Jurkat, Clone E6-1 (cell line): ENCODE measurements at places on chromosomes 16 and 17.

GRCh38 chr17:78842881-78843565 lies 2.4 kb upstream of the USP36 start:
- DNase-seq: peak; percentile 81

DNA sequence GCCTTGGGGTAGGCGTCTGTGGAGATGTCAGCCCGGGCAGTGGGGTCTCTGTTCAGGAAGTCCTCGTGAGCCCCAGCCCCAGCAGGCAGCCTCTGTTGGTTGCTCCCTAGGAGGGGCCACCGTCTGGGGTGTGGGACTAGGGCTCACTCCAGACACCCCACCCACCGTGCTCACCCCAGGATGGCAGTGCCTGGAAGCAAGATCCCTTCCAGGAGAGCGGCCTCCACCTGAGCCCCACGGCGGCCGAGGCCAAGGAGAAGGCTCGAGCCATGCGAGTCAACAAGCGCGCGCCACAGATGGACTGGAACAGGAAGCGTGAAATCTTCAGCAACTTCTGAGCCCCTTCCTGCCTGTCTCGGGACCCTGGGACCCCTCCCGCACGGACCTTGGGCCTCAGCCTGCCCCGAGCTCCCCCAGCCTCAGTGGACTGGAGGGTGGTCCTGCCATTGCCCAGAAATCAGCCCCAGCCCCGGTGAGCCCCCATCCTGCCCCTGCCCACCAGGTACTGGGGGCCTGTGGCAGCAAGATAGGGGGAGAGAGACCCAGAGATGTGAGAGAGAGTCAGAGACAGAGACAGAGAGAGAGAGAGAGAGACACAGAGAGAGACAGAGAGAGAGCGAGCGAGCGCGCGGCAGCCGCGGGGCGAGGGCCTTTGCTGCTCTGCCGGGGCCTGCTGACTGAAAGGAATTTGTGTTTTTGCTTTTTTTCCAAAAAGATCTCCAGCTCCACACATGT lies 9.8 kb downstream of the NTHL1 start:
- DNase-seq: no peak

GRCh38 chr16:79580453-79581191 lies 19.9 kb downstream of the MAF start:
- DNase-seq: no peak

DNA sequence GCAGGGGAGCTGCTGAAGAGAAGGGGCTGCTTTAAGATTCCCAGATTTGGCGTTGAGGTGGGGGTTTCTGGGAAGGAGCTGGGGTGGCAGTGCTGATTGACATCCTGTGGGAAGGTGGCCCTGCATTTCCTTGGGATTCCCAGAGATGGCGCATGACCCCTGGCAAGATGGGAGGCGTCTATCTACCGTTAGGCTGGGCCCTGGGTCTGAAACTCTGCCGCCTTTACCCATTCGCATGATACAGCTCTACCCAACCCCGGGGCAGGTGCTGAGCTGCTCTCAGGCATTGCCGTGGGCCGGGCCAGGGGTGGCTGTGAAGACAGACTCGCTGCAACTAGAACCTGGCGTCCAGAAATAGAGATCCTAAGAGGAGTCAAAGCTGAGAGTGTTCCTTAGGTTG lies 9.9 kb upstream of the MVD start:
- no peak for DNase-seq

DNA sequence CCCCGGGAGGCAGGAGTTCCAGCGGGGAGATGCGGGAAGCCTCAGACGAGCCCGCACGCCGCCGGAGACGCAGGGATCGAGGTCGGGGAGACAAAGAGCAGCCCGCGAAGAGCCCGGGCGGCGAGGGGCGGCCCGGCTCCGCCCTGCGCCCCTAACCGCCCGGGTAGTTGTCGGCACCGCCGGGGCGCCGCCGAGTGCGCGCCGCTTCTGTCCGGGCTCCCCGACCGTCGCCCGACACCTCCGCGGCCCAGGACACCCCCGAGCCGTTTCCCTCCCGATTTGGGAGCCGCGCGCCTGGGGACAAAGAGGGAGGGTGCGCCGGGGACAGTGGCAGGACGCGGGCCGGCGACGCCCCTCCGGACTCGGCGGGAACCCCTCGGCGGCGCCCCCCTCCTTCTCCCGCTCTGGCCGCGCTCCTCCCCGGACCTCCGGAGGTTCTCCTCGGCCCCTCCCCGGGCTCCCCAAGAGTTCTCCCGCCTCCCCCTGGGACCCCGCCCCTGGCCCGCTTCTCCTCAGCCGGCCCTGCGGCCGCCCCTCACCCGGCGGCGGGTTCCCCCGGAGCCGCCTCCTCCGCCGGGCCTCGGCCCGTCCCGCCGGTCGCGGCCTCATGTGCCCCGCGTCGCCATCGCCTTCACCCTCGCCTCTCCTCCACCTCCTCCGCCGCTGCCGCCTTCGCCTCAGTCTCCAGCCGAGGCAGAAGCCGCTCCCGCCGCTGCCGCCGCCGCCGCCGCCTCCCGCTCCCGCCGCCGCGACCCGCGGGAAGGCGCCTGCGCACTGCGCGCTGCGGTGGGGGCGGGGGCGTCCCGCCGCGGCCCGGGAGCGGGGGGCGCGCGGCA lies at the start of gene GJC1:
TSS of gene GJC1 (minus strand) at position 765 of the 836 bp plus-strand sequence. CDS start 24,470 bp downstream, outside the sequence.
- no peak for DNase-seq

DNA sequence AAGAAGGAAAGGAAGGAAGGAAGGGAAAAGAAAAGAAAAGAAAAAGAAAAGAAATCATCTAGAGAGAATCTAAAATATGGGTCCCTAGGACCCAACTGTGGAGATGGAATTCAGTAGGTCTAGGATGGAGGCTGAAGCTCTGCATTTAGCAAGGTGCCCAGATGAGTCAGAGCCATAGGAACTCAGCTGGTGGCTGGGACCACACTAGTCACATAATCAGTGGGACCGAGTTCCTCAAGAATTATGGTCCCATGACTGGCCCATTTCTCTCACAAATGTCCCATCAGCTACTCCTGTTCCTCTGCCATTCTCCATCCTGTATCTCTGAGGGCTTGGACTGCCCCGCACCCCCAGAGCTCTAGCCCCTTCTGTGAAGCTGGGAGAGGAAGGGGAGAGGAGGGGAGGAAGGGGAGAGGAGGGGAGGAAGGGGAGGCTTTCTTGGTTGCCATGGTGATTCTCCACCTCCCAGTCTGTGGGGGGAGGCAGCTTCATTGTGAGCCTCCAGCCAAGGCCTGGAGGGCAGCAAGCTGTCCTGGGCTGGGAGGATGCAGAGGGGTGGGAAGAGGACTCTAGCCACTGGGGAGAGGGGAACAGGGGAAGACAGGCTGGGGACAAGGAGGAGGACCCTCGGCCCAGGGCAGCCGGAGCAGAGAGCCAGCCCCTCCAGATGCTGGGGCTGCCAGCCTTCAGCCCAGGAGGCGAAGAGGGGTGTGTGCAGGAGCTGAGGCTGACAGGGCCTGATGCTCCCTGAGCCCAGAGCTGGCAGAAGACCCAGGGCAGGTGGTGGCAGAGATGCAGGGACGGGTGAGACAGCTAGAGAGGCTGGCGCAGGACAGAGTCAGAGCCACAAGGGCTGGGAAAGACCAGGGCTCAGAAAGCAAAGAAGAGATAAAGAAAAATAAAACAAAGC lies 37.8 kb upstream of the LHX1 start:
- no peak for DNase-seq

- no peak for DNase-seq
These were observed 19.2 kb downstream of the SGF29 start for GRCh38 chr16:28572696-28573510.

GRCh38 chr17:40105861-40106759 lies 5.7 kb upstream of the NR1D1 start:
- no peak for DNase-seq

GRCh38 chr17:67520252-67520906 lies 143.3 kb downstream of the PITPNC1 start:
- no peak for DNase-seq

DNA sequence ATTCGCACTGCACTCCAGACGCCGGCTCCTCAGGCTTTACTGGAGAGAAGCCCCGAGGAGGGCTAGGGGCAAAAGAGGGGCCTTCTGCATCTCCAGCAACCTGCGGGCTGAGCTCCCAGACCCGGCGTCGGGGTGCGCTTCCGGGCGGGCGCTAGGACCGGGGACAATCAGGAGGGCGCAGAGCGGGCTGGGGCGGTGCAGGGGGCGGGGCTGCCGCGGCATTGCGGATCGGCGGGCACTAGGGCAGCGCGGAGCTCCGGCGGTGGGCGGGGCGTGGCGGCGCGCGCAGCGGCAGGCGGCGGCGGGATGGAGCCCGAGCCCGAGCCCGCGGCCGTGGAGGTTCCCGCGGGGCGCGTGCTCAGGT lies at the start of gene TSEN54:
TSS of gene TSEN54 (plus strand) at position 274 of the 364 bp plus-strand sequence. CDS start at position 307, 33 bp downstream.
- DNase-seq: peak; percentile 78
